Spinal cord (tissue), 10 donors: ENCODE measurements at places on chromosomes 6 and 20. TPM values are rescaled to one million over a fixed set of nuclear protein-coding genes. Genes with fewer than 3 reads are reported as not detected.

DNA sequence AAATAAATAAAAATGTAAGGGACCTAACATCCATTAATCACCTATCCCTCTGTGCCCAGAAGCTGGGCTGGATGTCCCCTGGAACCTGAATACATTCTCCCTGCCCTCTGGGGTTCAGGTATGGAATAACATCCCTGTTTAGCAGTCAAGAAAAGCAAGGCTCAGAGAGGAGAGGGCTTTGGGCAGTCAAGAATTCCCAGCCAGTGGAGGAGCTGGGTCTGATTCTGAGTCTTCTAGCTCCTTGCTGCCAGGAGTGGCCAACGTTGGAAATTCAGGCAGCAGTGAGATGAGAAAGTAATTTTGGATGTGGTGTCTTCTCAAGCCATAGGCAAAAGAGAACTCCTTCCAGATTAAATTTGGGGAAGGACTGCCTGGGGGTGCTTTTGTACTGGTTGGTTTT, 42.6 kb upstream of the ZNFX1 start:
- no peak for DNase-seq

- DNase-seq: no peak
Measured at GRCh38 chr20:4947817-4948559, 53.3 kb downstream of the SLC23A2 start.

The KIF3B gene
- 64.8 TPM for total RNA-seq

GRCh38 chr20:64226686-64227580, 28.6 kb upstream of the PCMTD2 start:
- no peak for DNase-seq

The EMILIN3 gene
- total RNA-seq: 16.4 TPM

DNA sequence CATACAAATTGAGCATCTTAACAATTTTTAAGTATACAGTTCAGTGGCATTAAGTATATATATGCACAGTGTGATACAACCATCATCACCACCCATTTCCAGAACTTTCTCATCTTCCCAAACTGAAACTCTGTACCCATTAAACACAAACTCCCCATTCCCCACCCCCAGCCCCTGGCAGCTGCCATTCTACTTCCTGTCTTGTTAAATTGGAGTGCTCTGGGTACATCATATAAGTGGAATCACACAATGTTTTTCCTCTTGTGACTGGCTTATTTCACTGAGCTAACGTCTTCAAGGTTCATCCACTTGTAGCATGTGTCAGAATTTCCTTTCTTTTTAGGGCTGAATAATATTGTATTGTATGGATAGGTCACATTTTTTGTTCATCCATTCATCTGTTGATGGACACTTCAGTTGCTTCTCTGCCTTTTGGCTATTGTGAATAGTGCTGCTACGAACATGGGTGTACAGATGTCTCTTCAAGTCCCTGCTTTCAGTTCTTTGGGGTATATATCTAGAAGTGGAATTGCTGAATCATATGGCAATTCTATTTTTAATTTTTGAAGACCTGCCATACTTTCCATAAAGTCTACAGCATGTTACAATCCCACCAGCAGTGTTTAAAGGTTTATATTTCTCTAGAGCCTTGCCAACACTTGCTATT, 19.6 kb upstream of the RREB1 start:
- DNase-seq: no peak

The AURKA gene
- 10.0 TPM for total RNA-seq

The PXT1 gene
- total RNA-seq: 0.11 TPM

The CCN5 gene
- 0.17 TPM for total RNA-seq

GRCh38 chr6:169087443-169088041, 166.1 kb downstream of the THBS2 start:
- no peak for DNase-seq

DNA sequence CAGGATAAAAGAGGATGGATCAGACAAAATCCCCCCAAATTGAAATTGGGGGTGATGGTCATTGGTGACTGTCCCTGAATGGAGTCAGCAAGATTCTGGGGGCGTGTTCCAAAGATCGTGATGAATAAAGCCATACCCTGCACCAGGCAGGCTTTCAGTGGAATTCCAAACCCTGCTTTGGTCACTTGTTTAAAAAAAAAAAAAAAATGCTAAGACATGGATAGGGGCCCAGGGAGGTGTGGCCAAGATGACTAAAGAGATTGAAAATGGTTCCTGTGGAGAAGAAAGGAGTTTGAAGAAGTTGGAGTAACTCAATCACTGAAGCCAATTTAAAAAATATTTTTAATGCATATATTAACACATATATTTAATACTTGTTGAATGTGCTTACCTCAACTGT, 161.4 kb upstream of the KCNG1 start:
- no peak for DNase-seq

- DNase-seq: no peak
Measured at GRCh38 chr6:126117251-126117650, 130.9 kb downstream of the TRMT11 start.

The FABP7 gene
- 138 TPM for total RNA-seq

DNA sequence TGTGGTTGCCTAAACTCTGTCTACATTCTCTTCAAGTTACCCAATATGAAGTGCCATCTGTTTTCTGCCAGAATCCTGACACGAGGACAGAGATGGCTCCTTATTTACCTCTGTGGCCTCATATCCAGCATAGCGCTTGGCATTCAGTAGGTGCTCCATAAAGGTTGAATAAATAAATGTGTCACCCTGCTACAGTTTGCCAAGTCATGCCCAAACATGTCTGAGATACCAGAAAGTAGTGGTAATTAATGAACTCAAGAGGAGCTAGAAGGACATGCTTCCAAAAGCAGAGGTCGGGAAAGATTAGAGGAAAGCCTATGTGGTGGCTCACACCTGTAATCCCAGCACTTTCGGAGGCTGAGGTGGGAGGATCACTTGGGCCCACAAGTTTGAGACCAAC, 30.9 kb upstream of the E2F3 start:
- no peak for DNase-seq

GRCh38 chr6:27868311-27868710, 43.9 kb downstream of the OR2B2 start:
- no peak for DNase-seq

The PMEPA1 gene
- 15.8 TPM for total RNA-seq

The ZBTB46 gene
- 8.3 TPM for total RNA-seq

The MCCD1 gene
- not detected for total RNA-seq

The AVP gene
- not detected for total RNA-seq

DNA sequence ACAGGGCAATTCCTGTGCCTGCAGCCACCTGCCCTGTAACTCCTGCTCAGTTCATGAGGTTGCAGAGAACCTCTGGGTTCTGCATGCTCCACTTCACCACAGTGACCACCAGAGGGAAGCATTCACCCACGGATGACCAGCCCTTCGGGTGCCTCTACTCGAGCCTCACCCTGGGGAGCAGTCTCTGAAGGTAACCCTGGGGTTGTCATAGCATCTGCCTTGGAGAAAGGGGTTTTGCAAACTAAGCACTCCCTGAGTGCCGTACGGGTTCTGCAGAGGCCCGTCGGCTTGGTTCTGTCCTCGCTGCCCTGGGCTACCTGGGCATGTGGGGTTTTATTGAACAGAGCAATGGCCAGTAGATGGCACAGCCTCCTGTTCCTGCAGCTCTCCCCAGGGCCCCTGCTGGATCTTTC, 10.2 kb upstream of the CST5 start:
- no peak for DNase-seq

GRCh38 chr6:121847806-121848522, 412.5 kb downstream of the GJA1 start:
- DNase-seq: peak; percentile 86

GRCh38 chr20:59751075-59751711, 146.9 kb downstream of the PHACTR3 start:
- peak; percentile 63 for DNase-seq

- no peak for DNase-seq
Measured at GRCh38 chr6:126926926-126927325, 191.5 kb upstream of the RSPO3 start.

The MUC21 gene
- total RNA-seq: not detected

The GLYATL3 gene
- total RNA-seq: not detected

GRCh38 chr6:167750956-167751358, 75.8 kb upstream of the AFDN start:
- DNase-seq: no peak

The CALHM4 gene
- total RNA-seq: 0.22 TPM

The KHDRBS2 gene
- total RNA-seq: 9.2 TPM

The VGLL2 gene
- 0.11 TPM for total RNA-seq

DNA sequence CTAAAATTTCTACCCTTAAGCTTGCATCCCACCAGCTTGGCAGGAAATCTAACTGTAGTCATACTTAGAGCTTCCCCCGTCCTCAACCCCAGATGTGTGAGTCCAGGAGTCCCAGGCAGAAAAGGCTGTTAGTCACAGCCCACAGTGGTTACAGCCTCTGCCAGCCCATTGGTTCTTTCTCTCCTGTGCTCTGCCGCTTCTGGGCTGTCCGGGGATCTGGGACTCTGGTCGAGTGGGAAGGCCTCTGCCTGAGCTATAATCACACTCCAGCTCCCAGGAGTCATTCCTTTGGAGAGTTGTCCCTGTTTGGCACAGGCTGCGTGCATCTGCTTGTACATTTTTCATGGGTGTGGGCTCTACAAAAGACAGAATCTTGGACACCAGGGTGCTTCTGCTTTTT, 45.6 kb upstream of the FYN start:
- DNase-seq: no peak

DNA sequence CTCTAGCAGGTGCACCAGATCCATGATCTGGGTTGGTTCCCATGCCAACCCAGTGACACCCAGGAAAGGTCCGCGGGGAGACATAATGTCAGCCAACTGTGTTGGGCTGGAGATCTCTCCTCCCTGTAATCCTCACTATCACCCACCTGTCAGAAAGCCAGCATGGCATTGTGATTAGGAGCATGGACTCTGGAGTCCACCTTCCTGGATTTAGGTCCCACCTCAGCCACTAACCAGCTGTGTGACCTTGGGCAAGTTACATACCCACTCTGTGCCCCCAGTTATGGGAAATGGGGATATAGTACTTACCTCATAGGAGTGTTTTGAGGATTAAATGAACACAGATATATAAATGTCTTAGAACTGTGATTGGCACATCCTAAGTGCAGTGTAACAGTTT, 97.9 kb downstream of the ZDHHC14 start:
- no peak for DNase-seq

- DNase-seq: peak; percentile 34
Measured at GRCh38 chr20:33284284-33284683, 1.3 kb downstream of the BPIFB1 start.

DNA sequence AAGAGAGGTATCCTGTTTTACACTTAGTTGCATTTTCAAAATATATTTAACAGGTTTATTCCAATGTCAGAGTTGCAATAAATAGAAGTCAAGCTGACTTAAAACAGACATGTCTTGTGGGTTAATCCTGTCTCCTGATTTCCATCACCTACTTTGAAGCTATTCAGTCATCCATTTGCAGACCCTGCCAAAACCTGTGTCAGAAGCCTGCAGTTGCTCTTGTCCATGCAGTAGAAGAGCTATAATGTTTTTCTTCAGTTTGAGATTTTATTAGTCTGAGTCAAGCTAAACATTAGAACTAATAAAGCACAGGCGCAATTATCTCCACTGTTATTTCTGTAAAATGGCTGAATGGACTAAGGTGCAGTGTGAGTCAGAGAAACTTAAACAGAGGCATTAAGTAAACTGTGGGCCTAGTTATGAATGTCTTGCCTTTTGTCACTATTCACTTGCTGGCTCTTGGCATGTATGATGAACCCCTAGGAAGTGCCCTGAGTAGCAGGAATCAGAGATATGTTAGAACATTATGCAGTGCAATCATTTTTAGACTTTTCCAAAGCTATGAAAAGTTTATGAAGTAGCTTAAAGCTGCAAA, 11.0 kb upstream of the HDGFL1 start:
- DNase-seq: no peak

- DNase-seq: no peak
Measured at GRCh38 chr6:98498866-98499265, 335.5 kb upstream of the POU3F2 start.

The HLA-F gene
- 12.7 TPM for total RNA-seq

- no peak for DNase-seq
Measured at GRCh38 chr6:95352064-95352795, 225.1 kb upstream of the MANEA start.

DNA sequence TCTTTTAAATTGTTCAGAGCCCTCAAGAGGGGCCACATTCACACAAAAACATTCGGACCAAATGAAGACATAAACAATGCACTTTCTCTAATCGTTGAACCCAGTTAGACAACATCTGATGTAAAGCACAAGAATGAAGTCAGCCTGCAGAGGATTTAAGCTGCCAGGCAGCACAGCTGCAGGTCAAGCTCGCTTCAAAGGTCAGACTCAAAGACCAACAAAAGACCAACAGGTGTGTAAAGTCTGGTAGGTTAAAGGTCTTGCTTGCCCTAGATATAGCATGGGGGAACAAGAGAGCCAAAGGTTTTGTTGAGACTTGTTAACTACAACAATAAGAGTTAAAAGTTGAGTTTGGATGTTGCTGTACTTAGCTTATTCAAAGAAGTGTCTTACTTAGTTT, 26.7 kb upstream of the MYLIP start:
- no peak for DNase-seq

GRCh38 chr6:15547400-15547799, 115.4 kb downstream of the DTNBP1 start:
- DNase-seq: peak; percentile 18

DNA sequence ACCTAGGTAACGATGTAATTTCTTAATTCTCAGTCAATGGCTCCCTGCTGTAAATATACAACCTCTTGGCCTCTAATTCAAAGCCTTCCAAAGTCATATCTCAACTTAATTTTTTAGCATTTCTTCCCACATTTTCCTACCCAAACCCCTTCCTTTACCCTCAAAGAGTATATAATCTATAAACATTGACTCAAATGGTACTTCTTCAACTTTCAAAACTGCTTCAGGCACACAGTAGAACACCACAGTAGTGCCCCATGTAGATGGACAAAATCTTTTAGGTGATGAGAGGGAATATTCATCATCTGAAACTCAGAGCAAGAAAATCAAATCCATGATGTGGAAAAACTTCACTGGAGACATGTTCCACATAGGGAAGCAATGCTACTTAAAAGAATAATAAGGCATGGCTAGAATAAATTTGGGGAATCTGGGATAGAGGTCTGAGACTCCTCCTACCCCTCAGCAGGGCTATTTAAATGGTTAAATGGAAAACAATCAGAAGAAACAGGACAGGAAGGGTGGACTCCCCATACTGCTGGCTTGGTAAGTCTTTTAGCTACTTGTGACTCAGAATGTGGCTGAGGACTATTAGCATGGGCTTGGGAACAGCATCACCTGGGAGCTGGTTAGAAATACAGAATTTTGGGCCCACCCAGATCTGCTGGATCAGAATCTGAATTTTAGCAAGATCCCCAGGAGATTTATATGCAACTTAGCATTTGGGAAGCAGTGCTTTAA, 6.4 kb downstream of the SLC22A2 start:
- DNase-seq: no peak

The SCUBE3 gene
- total RNA-seq: 4.4 TPM

The CCN6 gene
- not detected for total RNA-seq

DNA sequence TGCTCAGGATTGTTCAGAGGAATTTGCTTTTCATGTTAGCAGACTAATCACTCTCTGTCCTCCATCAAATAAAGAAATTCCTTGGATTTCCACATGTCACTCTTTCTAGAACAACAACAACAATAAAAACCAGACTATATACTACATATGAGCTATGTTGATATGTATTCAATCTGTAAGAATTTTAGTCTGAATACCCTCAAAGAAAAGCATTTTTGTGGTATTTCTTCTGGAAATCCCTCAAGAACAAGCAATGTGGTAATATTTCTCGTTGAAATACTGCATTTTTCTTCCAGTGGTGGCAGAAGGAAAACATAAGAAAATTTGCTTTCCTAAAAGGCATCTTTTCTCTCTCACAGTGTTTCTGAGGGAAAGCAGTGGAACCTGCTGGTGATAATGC, 312.6 kb upstream of the RSPO3 start:
- no peak for DNase-seq

GRCh38 chr6:43887340-43887858, 117.4 kb downstream of the VEGFA start:
- no peak for DNase-seq

The TSHZ2 gene
- 33.0 TPM for total RNA-seq
